ENCODE measurements at places on chromosomes 5 and 9.

- DNase-seq: no peak
Observed at GRCh38 chr5:37840053-37841034, 503 bp upstream of the GDNF start.

DNA sequence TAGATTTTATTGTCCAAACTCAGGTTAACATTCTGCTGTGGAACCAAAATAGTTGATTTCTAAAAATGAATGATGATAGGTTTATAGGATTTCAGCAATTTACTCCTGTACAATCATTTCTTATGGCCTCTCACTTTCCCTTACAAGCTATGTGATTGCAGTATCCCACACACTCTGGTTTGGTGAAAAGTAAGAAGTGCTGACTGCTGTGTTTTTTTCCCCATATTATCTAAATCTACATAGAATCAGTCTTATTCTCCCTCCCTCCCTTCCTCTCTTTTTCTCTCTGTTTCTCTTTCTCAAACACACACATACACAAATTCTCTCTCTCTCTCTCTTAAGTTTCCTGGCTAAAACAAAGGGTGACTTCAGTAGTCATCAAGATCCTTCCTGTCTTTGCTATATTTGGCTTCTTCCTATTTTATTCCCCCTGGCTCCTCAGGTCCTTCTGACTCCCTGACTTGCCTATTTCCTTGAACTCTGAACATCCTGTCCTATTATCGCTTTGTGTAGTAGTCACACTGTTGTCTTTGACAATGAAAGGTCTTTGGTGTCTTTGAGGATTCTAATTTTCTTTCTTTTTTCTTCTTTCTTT, 55.9 kb upstream of the HAPLN1 start:
- DNase-seq: no peak

- no peak for DNase-seq
Observed at GRCh38 chr5:691817-692528, 1.2 kb downstream of the TPPP start.

- no peak for DNase-seq
Observed at GRCh38 chr9:131833906-131834305, 94.0 kb upstream of the RAPGEF1 start.

GRCh38 chr5:35926389-35927051, 11.9 kb downstream of the CAPSL start:
- DNase-seq: no peak

DNA sequence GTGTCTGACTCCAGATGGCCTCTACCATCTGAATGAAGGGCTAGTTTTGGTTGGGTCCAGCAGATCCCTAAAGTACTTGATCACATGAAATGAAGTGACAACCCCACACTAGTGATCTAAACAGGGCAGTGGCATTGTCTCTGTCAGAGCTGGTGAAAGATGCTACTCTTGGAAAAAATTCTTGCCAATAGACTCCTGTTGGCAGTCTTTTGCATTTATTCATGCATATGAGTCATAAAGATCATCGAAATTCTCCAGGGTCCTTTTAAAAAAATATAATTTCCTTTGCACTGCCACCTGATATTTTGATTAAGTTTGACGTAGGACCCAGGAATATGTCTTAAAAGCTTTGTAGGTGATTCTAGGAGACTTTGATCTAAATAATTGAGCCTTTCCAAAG, 135.1 kb upstream of the ELL2 start:
- DNase-seq: no peak

DNA sequence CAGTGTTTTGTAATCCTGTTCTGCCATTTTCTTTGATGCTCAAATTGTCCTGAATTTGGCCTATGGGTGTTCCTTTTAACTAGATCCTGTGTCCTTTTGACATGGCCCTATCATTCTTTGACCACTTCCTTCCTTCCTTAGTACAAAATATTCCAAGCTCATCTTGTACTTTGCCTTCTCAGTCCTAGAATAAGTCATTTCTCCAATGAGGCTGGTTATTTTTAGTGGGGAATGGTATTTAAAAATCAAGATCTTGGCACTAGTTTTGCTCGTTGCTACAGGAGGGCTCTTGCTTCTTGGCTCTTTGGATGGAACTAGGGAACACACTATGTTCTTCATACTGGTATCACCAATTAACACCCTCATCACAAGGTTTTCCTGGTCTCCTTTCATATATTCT, 108.1 kb downstream of the UNC13B start:
- no peak for DNase-seq

- no peak for DNase-seq
Observed at GRCh38 chr9:134161647-134162046, 2.7 kb downstream of the RNU6ATAC start.

GRCh38 chr5:112870966-112871365, 9.9 kb downstream of the SRP19 start:
- DNase-seq: no peak

DNA sequence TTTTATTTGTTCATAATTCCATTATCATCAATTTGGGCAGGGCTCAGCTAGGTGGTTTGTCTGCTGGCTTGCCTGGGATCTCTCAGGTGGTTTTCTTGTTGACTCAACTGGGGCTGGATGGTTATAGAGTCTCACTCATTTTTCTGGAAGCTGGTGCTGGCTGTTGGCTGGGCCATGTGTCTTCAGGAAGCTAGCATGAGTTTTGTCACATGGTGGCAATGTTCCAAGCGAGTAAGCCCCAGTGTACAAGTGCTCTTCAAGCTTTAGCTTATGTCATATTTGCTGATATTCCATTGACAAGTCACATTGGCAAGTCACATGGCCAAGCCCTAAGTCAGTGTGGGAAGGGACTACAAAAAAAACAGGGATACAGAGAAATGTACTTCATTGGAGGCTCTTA, 2.3 kb upstream of the RASEF start:
- no peak for DNase-seq

DNA sequence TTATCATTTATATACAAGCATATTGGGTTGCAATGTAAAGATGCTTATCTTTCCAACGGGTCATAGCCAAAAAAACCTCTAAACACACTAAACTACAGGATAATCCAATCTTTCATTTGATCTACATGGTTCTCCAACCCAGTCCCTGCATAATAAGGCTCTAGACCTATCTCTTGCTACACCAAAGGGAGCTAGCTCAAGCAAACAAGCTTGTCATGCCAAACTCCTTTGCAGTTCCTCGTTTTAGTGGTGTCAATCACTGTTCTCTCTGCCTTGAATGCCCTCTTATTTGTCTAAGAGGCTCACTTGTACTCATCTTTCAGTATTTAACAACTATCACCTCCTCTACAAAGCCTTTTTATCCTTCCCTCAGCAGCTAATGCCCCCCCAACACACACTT, 5.6 kb downstream of the HOMER1 start:
- no peak for DNase-seq

DNA sequence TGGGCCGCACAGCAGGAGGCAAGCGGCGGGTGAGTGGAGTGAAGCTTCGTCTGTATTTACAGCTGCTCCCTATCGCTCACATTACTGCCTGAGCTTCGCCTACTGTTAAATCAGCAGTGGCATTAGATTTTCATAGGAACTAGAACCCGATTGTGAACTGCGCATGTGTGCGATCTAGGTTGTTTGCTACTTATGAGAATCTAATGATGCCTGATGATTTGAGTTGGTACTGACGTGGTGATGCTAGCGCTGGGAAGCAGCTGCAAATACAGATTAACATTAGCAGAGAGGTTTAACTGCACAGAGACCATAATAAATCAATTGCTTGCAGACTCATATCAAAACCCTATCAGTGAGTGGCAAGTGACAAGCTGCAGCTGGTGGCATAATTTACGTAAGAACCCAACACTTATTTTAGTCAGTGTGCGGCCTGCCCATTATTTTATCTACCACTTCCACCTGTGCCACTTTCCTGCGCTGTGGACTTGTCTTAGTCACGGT, 133.4 kb upstream of the CDH9 start:
- DNase-seq: no peak

- DNase-seq: no peak
Observed at GRCh38 chr9:69199769-69200470, 25.8 kb downstream of the TJP2 start.

GRCh38 chr5:108801776-108802175, 54.1 kb downstream of the FER start:
- DNase-seq: no peak

- DNase-seq: no peak
Observed at GRCh38 chr5:129938077-129938476, 33.8 kb downstream of the CHSY3 start.

DNA sequence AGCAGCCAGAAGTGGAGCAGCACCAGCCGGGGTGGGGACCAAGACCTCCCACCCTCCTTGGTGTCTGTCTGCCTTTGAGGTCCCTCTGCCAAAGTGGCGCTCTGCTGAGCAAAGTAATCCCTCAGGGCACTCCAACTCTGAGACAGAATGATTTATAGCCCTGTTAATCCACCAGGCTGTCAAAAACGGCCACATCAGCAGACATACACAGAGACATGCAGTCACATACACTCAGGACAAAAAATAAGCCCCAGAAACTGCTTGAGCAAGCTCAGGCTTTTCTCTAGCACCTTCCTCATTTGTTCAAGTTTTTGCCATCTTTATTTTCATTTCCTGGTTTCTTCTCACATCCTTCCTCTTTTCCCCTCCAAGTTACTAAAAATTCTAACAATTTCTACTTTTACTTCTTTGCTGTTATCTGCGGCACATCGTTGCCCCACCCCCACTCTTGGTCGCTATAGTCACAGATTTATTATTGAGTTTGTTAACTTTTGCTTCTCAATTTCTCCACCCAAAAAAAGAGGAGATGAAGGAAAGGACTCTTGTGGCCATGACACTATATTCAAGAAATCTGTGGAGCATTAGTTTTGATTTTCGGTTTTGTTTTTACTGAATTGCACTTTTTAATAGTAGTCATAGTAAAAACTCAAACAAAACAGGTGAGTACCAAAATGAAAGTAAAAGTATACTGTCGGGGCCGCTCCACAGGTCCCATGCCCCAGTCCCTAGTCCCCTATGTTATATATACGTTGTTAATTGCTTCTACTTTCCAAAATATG, 17.4 kb upstream of the ADRB2 start:
- peak; percentile 78 for DNase-seq

DNA sequence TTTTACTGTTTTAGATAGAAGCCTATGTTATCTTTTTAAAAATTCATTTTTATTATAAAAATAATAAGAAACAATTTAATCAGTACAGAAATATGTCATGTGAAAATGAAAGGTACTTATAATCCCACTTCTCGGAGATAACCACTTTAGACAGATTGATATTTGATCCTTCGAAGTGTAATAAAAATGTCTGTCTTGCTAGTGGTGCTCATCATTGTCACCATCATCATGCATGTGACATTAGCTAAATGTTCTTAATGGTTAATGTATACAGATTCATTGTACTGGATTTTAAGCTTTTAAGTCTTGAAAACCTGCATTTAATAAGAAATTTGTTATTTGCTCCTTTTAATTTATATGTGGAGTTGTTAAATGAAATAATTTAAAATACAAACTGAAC, 30.1 kb upstream of the FAM120AOS start:
- DNase-seq: no peak

DNA sequence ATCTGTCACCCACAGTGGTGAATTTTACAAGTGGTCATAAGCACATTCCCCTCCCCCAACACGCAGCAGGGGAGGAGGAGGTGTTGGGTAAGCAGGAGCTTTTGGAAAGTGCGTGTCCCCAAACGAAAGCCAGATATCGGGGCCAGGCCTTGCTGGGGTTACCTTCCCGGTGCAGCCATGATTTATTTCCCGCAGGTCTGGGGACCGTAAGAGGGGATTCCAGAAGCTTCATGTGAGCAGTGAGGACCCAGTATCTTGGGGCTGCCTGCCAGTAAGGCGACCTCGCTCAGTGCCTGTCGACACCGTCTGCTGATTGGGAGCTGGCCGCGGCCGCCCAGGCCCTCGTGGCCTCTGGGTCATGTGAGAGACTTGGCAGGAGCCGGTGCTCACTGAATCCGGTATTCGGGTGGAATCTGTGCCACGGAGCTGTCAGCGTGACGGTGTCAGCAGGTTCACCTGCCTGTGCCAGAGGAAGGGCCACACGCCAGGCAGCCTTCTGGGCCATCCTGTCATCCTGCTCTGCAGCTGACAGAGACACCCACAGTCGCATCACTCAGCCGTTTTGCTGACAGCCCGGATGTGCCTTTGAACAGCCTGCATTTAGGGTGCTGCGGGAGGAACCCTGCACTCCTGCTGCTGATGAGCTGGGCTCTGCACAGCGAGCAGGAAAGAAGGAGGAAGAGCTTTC, 37.3 kb downstream of the SEC61B start:
- peak; percentile 87 for DNase-seq

- no peak for DNase-seq
Observed at GRCh38 chr9:79877943-79878602, 306.3 kb downstream of the TLE4 start.

DNA sequence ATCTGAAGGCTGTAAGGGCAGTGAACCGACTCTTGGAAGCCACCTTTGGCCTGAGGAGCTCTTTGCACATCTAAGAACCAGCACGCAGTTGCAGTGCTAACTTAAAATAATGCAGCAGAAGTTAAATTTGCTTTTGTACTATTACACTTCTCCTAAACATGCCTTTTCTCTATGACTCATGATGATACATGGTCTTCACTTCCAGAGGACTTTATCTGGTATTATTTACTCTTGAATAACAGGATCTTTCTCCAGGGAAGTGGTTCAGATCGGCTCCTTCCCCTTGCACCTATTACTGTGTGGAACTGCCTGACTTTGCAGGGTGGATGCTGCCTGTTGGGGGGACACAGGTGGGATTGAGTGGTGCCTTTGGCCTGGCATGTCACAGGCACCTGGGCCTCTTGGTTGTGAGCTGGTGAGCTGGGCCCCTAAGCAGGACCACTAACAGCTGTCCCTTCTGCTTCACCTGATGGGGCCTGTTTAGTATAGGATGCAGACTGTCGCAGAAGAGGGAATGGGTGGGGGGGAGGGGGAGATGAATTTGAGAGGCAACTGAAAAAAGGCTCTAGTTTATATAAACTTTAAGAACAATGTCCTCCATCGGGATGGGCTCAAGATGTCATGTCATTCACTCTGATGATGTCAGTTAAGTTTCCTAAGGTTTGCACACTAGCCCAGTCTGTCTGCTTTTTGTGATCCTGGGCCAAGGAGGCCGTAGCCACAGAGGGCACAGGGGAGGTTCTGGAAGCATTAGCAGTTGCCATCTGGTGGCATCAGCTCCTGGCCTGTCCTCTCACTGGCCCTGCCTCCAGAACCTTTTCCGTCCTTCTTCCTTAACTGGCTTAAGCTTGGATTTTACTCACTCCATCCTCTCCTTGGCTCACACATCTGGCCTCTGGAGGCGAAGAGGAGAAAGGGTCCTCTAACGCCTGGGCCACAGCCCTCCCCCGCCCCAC, 33.9 kb upstream of the GABBR2 start:
- no peak for DNase-seq

DNA sequence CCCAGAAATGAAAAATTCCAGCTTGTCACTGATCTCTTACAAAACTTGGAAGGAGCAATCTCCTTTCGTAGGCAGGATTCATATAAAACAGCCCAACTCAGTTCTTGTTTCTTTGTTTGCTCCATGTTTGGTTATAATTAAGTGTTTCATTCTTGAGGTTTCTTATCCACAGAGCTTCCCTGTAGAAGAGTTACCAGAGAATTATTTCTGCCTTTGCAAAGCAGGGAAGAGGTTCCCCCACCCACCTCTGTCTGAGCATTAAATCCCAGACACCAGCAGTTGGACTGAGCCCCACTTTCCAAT, 34.1 kb upstream of the RAI14 start:
- DNase-seq: no peak
